ENCODE measurements at places on chromosomes 7 and 10.

- no peak for DNase-seq
These were observed 5.6 kb downstream of the SSC4D start for GRCh38 chr7:76403780-76404494.

- peak; percentile 20 for DNase-seq
These were observed 28.7 kb downstream of the PNPLA8 start for GRCh38 chr7:108497082-108497725.

- DNase-seq, result no peak
These were observed 358.1 kb downstream of the PRPF18 start for GRCh38 chr10:13944823-13945222.

DNA sequence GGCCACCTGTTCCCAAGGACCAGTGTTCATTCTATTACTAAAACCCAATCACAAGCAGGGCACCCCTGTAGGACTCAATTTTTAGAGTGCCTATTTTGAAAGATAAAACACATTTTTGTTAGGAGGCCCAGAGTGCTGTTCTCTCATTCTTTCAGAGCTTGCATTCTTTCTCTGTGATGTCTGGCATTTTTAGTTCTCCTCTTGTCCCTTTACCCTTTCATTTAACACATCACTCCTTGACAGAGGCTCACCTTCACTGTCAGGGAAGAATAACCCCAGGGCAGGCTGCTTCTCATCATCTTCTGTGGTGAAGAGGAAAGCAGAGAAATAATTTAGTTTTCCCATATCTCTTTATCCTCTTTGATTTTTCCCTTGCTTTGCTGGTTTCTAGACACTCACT is 73.9 kb downstream of the CHRM2 start:
- DNase-seq, result no peak

GRCh38 chr7:35753761-35754603 is 46.9 kb upstream of the SEPTIN7 start:
- no peak for DNase-seq

DNA sequence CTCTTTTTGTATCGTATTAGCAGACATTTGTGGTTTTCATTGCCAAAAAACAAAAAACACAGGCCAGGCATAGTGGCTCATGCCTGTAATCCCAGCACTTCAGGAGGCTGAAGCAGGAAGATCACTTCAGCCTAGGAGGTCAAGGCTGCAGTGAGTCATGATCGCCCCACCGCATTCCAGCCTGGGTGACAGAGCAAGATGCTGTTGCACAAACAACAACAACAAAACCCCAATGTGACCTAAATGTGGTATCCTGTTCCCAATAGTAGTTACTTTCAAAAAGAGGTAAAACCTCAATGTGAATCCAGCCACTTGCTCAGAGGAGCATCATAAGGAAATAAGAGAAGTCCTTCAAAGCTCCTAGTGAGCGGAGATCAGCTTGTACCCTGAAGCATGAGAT is 45.8 kb upstream of the SKAP2 start:
- no peak for DNase-seq

- no peak for DNase-seq
These were observed 303.3 kb upstream of the IGFBP3 start for GRCh38 chr7:46224363-46224762.

DNA sequence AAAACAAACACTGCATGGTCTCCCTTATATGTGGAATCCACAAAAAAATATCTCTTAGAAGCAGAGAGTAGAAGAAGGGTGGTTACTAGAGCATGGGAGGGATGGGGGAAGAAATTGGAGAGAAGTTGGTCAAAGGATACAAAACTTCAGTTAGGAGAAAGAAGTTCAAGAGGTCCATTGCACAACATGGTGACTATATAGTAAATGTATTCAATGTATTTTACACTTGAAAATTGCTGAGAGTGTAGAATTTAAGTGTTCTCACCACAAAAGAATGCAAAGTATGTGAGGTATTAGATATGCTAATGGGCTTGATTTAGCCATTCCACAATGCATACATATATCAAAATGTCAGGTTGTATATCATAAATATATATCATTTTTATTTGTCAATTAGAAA is 232.0 kb upstream of the CELF2 start:
- no peak for DNase-seq

GRCh38 chr7:24755541-24756407 is 1.5 kb downstream of the GSDME start:
- no peak for DNase-seq

DNA sequence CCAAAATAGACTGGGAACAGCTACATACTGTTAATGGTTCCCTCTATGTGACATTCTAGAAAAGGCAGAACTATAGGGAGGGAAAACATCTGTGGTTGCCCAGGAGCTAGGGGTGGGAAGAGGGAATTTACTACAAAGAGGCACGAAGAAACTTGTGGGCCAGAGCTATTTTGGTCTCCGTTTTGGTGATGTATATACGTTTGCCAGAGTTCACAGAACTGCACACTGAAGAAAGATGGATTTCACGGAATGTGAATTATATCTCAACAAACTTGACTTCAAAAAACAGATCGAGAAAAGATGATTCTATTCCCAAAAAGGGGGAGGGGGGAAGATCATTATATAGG is 386 bp upstream of the AS3MT start:
- no peak for DNase-seq

DNA sequence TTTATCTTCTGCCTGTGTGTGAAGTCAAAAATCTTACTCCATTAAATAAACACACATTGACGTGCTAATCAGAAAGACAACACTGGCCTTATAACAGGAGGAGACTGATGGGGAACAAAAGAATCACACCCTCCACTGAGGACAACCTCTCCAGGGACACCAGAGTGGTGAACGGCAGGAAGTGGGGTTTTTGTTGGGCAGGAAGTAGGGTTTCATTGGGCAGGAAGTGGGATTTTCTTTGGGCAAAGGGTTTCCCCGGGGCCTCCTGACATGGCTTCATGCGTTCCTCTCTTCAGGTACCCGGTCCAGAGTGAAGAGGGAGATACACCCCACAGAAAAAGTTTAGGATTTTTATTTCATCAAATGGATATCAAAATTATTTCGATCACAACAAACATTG is 30.6 kb downstream of the ADARB2 start:
- DNase-seq, result no peak

GRCh38 chr10:66455304-66455703 is 470.5 kb upstream of the LRRTM3 start:
- no peak for DNase-seq

DNA sequence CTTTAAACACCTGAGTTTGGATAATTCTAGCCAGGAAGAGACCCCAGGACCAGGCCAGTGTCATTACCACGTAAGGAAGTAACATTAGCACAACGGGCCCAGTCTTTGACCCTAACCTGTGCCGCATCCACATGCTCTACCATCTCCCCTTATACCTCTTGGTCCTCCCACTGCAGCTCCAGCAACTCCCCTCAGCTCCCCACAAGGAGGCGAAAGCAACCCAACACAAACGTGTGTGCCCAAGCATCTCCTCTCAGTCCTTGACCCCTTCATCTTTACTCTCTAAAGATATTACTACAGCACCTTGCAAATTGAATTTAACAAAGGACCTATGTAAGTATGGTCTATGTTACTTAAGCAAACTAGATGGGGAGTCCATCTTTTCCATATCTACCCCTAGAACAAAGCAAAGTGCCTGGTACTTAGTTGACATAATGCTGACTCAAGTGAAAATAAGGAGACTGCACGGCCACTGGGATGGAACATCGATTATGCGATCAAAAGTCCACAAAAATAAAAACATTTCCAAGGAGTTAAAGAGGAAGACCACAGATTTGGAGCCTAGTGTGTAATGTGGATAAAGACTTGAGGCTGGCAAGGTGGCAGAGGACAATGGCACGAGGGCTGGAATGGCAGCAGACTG is 147.7 kb downstream of the JAZF1 start:
- no peak for DNase-seq

DNA sequence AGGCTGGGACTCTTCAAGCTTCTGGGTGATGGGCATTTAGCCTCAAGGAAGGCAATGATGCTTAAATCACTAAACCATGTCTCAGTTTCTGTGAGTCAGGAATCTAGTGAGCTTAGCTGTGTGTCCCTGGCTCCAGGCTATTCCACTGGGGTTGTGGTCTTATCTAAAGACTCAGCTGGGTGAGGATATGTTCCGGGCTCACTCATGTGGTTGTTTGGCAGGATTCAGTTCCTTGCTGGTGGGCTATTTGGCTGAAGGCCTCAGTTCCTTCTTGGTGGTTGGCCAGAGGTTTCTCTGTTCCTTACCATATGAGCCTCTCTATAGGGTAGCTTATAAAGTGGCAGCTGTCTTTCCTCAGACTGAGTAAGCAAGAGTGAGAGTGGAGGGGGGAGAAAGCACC is 12.0 kb downstream of the EVX1 start:
- DNase-seq, result no peak

DNA sequence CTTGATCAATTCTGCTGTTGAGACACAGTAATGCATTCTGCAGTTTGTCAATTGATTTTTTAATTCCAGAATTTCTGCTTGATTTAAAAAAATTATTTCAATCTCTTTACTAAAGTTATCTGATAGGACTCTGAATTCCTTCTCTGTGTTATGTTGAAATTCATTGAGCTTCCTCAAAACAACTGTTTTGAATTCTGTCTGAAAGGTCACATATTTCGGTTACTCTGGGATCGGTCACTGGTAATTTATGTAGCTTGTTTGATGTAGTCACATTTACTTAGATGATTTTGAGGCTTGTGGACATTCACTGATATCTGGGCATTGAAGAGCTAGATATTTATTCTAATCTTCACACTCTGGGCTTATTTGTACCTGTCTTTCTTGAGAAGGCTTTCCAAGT is 67.2 kb upstream of the NME8 start:
- DNase-seq, result no peak

- no peak for DNase-seq
These were observed 306.2 kb downstream of the GPR37 start for GRCh38 chr7:124459101-124460055.

DNA sequence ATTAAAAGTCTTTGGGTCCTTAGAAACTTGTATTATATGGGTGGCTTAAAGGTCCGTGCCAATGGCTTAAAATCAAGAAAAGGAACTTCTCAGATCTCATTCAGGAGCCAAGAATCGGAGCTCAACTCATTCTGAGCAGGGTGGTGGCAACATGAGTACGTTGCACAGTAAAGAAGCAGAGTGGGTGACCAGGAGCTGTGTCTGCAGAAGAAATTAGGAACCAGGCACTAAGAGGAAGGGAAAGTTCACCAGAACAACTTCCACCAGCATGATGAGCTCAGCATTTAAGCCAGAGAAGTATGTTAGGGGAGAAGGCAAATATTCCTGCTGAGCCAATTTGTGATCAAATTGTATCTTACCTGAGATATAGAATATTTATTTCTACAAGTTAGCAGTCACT is 236.0 kb upstream of the NRP1 start:
- no peak for DNase-seq

- DNase-seq, result no peak
These were observed 69.1 kb upstream of the PTER start for GRCh38 chr10:16367621-16368292.

DNA sequence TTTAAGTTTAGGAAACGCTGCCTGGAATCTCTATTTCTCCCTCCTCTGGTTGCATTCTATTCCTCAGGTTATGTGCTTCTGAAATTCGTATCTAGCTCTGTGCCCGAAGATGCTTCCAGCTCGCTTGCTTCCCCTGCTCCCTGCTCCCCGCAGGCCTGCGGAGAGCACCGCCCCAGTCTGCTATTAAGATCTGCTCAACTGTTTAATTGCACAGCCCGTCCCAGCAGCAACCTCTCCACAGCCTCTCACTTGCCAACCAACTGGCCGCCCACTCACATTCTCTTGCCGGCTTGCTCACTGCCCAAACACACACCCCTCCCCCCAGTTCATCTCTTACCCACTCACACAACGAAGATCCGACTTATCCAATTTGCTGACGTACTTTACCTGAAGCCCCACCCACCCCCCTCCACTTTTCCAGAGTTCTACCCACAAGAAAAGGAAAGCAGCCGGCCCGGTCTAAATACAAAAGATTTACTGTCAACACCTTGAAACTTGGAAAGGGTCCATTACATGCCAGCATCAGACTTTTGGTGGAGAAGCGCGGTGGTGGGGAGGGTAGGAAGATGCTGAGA is 167.3 kb upstream of the KLF14 start:
- DNase-seq, result no peak

GRCh38 chr10:31134311-31134952 is 102.8 kb upstream of the ZNF438 start:
- DNase-seq, result no peak

DNA sequence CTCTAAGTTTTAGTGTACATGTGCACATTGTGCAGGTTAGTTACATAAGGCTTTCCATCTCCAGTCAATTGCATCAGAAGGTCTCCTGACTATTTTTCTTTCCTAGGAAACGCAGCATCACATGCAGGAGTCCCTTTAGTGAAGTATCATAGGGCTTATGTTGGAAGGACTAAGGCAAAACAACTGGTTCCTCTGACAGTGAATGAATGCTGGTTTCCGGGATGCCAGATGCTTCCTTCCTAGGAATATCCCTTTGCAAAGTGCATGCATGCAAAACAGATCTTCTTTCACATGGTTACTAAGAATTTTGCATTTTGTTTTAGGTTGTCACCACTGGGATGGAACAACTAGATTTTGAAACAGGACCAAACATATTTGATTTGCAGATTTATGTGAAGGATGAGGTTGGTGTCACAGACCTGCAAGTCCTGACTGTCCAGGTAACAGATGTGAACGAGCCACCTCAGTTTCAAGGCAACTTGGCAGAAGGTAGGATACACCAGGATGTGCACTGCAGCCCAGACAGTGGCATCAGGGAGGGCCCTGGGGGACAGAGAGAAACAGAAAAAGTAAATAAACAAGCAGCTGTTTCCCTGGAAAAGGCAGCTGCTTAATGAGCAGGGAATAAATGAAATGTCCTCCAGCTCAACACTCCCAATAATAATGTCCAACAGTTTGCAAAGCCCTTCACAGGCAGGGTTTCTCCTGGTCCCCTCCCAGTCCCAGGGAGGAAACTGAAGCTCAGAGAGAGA is 17.8 kb downstream of the CDHR3 start:
- no peak for DNase-seq

DNA sequence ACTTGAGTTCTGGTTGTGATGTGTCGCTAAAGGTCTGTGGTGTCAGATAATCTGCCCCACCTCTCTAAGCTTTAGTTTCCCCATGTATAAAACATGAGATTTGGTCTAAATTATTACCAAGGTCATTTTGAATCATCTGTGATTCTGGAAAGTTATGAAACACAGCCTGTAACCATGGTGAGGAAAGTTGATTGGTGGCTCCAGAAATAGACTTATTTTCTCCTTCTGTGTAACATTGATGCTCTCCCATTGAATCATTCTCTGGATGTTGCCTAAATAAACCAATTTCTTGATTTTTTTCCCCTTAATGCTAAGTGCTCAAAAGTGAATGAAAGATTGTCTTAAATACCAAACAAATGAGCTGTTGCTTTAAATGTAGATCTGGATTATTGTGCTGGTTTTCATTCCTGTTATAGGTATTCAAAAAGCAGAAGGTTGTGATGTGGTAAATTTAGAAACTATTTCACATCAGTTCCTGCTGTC is 30.0 kb upstream of the PCGF5 start:
- DNase-seq, result no peak

- DNase-seq, result no peak
These were observed 345.5 kb downstream of the DNAJB6 start for GRCh38 chr7:157682064-157682945.

DNA sequence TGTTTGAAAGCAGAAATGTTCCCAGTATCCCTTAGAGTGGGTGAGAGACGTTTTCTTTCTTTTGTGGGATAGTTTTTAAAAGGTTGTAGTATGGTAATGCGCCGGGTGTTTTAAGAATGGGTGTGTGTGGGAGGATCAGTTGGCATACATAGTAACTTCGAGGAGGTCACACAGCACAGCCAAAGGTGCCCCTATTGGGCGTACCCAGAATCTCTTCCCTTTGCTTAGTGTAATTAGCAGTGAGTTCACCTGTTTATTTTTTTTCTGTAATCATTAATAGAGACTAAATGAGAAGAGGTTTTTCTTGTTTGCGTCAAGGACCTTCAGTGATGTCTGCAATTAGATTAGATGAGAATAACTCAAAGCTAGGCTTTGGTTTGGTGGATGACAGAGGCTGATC is 1.5 kb downstream of the PLEKHA8 start:
- no peak for DNase-seq
